ENCODE measurements at places on chromosomes 1 and 21.

DNA sequence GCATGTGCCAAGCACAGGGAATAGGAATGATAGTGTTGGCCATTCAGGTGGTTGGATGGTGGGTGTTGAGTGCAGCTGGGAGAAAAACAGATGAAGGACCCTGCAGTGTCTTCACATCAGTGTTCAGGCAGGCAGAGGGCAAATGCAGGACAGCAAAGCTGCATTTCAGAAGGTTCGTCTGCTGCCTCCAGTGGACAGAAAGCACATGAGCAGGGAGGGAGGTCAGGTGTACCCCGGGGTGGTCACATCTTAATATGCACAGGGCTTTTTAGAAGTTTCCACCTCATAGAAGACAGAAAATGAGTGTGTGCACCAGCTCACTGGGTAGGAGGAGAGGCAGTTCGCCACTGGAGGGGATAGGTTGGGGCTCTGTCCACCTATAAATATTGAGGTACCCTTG lies 184.9 kb downstream of the SLC35F3 start:
- no peak for DNase-seq

GRCh38 chr1:63643517-63643916 lies 50.3 kb downstream of the PGM1 start:
- no peak for DNase-seq

- DNase-seq, result peak; percentile 50
Observed at GRCh38 chr1:171801487-171801891, 20.0 kb downstream of the METTL13 start.

GRCh38 chr1:65054481-65054880 lies 88.1 kb upstream of the JAK1 start:
- no peak for DNase-seq

DNA sequence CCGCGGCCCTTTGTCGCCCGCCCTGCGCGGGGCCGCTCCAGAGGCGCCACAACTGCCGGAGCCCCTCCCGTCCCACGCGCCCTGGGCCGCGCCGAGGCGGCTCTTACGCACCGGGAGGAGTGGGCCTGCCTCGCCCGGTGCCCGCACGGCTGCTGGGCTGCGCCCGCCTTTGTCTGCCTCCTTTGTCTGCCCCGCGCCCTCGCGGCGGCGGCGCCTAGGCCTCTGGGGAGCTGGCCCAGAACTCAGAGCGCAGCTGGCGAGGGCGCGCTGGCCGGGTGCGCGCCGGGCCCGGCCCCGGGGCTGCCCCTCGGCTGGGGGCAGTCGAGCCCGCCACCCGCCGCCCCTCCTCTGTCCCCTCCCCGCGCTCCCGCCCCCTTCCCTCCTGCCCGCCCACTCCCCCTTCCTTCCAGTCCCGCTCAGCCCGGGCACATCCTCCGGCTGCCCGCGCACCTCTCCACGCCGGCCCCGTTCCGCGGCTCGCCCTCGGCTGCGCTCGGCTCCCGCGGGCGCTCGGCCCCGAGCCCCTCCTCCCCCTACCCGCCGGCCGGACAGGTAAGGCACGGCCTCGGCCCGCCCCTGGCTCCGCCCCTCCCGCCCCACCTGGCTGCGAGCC lies at the start of gene DRAXIN:
DRAXIN (plus strand) TSS at position 409 of the 613 bp plus-strand sequence. CDS start 14,549 bp downstream, outside the sequence.
- DNase-seq, result no peak

GRCh38 chr21:39788383-39788782 lies 43.4 kb downstream of the IGSF5 start:
- DNase-seq, result no peak

- DNase-seq, result no peak
Observed at GRCh38 chr1:193799371-193799770, 613.0 kb upstream of the B3GALT2 start.

- DNase-seq, result no peak
Observed at GRCh38 chr1:54173681-54174080, 20.9 kb upstream of the CDCP2 start.

DNA sequence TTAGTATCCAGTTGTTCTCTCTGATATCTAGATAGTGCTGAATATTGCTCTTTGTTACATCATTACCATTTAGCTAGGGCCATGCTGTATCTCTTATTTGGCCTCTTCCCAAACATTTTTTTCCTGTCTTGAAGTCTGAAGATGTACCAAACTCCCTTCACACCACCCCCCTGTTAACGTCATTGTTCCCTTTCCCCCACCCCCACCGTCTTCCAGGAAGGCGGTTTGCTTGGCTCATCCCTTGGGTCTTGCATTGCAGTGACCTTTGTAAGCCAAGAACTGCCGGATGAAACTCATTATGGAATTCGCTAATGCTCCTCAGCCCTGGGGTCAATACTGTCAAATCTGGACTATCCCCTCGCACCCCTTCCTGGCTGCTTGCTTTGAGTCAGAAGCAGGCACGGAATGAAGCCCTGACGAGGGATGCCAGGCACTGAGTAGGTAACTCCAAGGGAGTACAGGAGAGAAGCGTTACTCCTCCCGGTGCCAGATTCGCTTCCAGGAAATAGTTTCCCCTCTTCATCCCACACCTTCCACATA lies 283.1 kb downstream of the TM2D1 start:
- no peak for DNase-seq

GRCh38 chr1:119160866-119161265 lies 20.4 kb upstream of the WARS2 start:
- no peak for DNase-seq

DNA sequence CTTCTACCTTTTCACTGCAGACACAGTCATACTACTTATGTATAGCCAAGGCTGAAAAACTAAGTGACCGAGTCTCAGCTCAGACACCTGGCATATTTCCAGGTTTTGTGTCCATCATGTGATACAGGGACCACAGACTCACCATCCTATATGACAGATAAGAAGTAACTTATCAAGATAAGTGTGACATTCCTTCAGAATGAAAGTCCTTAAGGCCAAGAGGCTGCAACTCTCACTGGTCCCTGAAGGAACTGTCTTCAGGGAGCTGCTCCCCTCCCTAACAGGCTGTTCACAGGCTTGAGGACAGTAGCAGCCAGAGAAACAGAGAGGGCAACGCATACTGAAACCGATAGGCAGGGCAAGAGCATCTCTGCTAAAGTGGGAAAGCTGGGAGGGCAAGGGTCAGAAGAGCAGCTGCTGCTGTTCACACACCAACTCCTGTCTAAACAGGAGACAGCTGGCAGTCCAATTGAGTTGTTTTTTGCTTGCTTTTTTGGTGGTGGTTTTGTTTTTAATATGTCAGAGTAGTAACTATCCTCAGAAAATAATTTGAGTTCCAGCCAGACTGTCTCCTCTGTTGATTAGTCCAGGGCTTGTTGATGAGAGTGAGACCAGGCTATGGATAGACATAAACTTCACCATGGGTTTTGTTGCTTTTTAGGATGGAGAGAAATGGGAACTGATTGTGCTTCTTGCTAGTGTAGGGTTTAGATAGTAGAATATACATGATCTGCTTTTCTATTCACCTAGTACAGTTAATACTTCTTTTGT lies 67.7 kb downstream of the MACF1 start:
- DNase-seq, result peak; percentile 41

Measured in GM13976 (cell line).